Left renal cortex interstitium (tissue), 4 donors: ENCODE measurements at places on chromosomes 1 and 21. TPM values are rescaled to one million over a fixed set of nuclear protein-coding genes. Genes with fewer than 3 reads are reported as not detected.

Gene FAM78B
- 1.1 TPM for polyA plus RNA-seq

Gene C1orf167
- 0.25 TPM for polyA plus RNA-seq

Gene RGS8
- 0.06 TPM for polyA plus RNA-seq

Gene EGLN1
- polyA plus RNA-seq, result 44.2 TPM

Gene FCRL6
- 0.40 TPM for polyA plus RNA-seq

Gene FCRLB
- polyA plus RNA-seq, result 5.7 TPM

Gene LCE5A
- not detected for polyA plus RNA-seq
